SK-N-SH (cell line): ENCODE measurements at places on chromosomes 12 and 14.

DNA sequence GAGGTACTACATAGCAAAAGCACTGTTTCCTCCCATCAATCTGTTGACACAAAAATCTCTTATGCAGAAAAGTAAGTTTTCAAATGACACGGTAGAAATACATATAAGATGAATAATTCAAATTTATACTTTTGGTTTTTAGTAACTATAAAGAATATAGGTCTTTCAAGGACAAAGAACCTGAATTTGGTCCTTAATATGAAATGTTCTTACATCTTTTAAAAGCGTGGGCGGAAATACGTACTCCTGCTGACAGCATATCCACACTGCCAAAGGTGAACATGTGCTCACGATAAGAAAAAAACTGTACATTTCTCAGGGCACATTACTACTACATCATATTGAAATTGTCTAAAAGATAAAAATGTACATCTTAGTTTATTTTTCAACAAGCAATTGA is 127.6 kb downstream of the FOXN3 start:
- no peak for DNase-seq

DNA sequence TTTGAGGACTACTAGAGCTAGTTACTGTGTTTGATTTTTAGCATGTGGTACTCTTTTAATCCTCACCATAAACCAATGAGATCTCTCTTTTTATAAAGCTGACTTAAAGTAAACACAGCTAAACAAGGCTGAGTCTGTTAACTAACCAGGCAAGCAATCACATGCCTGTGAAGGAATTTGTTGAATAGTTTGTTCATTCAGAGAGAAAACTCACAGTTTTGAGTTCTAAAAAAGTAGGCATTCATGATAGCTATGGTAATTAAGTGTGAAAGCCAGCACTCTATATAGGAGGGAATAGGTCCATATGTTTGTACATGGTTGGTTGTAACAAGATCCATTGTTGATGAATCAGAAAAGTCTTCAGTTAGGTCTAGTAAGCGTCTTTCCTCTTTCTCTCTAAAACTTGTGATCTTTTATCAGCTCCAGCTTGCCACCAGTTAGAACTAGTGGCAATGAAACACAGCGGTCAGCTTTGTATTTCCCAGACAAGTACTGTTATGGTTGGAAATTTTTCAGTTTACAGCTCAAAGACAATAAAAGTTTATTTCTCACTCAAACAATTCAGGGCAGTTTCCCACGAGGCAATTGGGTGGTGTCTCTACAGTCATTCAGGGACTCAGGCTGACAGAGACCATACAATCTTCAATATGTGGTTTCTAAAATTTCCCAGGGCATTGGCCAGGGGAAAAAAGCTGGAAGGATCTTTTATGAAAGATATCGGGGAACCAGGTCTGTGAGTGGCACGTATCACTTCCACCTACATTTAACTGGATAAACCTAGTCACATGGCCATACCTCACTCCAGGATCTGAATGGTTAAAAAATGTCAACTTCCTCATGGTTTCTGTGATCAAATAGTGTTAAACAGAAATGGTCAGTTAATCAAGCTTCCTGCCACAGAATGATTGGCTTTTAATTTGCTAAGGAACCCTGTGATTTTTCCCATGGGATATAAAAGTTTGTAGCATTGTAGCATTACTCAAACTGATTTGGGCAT is 203.1 kb downstream of the KIF21A start:
- no peak for DNase-seq

- DNase-seq = no peak
Observed at GRCh38 chr14:79947440-79948054, 263.8 kb downstream of the DIO2 start.

GRCh38 chr14:90788031-90788430 is 28.2 kb downstream of the TTC7B start:
- no peak for DNase-seq

DNA sequence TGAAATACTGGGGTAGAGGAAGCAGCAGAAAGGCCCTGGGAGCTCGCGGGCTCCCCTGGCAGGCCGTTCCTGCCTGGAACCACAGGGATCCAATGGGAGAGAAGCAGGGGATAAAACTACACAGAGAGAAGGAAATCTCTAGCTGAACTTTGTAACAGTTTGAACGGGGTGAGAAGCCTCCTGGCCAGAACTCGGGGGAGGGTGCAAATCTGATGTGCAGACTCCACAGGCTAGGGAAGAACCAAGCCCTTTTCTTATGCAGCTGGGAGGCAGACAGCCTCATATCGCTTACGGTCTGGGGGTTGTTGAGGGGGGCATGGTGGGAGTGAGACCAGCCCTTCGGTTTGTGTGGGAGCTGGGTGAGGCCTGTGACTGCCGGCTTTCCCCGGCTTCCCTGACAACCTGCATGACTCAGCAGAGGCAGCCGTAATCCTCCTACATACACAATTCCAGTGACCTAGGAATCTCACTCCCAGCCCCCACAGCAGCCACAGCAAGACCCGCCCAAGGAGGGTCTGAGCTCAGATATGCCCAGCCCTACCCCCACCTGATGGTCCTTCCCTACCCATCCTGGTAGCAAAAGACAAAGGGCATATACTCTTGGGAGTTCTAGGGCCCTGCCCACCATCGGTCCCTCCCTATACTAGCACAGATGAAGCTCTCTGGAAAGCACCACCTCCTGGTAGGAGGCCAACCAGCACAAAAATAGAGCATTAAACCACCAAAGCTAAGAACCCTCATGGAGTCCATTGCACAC is 143.0 kb downstream of the TMTC1 start:
- DNase-seq = no peak

- DNase-seq = peak; percentile 46
Observed at GRCh38 chr14:64705381-64706118, 1.3 kb downstream of the PLEKHG3 start.

- DNase-seq = no peak
Observed at GRCh38 chr14:53951627-53952303, 4.9 kb downstream of the BMP4 start.

GRCh38 chr12:77572371-77572770 is 258.3 kb upstream of the NAV3 start:
- DNase-seq = no peak

DNA sequence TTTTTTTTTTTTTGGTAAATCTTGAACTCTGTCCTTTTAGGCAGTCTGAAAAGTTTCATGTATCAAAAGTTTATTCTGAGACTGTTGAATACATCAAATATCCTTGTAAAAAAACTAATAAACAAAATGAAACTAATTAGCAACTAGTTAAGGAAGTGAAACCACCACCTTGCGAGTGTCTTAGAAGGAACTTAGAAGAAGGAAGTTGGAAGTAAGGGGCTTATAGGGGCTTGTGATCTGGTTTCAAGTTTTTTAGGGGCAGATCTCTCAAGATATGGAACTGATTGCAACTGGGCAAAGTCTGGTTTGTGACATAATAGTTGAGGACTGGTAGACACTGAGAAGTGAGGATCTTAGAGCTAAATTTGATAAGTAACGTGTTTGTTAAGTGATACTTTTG is 748.8 kb downstream of the C12orf50 start:
- DNase-seq = no peak

DNA sequence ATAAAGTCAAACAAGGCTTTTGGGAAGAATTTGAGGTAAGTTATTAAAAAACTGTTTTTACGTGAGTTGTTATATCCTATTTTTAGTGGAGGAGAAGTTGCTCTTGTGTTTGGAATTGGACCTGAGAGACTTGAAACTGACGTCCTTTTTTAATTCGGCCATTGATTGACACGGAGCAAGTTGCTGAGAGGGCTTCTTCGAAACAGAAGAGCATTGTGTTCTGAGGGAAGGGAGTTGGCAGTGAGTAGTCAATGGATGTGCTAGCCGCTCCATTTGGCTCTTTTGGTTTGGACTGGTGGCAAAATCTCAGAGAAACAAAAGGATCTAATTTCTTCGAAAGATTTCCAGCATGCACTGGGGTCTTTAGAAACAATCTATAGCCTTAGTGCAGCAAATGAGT is 37.3 kb downstream of the PTPN11 start:
- no peak for DNase-seq

DNA sequence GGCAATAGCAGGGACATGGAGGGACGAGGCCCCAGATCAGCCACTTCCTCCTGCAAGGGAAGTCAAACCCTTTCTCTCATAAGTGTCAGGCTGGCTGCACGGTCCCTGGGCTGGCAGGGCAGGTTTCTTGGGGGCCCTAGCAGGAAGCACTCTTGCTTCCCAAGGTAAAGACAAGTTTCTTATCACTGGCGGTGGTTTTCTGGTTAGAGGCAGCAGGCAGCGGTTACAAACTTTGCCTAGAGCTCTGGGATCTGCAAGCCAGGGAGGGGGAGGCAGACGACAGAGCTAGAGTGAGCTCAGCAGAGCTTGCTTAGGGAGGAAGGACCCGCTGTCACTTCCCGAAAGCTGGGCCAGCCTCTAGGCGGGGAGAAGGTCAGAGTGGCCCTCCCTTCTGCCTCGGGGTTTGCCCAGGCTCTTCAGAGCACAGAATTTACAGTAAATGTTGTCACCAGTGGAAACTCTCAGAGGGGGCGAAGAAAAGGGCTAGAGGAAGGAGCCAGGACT is 20.4 kb downstream of the BATF start:
- no peak for DNase-seq

DNA sequence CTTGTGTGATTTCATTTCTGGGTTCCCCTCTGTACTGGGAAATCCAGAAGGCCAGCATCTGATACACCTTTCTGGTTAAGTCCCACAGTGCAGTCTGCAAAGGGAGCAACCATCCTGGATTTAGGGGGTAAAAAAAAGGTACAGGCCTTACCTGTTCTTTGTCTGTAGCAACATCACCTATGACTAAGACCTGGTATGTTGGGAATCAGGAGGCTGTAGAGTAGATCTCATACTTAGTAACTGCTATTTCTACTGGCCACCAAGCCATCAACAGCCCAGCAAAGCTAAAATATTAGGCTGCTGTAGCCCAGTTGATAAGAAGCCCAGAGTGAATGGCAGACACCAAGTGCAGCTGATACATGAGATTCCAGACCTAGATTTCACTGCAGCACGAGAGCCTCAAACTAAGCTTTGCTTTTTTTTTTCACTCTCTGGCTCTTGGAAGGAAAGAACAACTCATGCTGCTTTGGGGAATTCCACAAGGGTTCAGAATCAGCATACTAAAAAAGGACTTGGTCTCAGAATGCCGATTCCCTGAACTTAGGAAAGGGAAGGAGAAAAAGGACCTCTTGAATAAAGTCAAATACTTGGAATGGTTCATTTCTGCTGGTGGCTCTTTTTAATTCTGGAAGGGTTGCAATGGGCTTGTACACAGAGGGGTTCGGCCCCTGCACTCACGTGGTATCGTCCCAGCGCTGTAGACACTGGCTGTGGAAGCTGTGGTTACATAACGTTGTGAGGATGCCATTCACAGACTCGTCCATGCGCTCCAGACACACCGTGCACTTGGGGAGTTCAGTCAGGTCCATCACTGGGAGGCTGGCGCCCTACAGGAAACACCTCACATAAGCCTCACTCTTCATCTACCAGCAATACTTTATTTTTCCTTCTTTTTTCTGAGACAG is 20.5 kb downstream of the BRAP start:
- no peak for DNase-seq

DNA sequence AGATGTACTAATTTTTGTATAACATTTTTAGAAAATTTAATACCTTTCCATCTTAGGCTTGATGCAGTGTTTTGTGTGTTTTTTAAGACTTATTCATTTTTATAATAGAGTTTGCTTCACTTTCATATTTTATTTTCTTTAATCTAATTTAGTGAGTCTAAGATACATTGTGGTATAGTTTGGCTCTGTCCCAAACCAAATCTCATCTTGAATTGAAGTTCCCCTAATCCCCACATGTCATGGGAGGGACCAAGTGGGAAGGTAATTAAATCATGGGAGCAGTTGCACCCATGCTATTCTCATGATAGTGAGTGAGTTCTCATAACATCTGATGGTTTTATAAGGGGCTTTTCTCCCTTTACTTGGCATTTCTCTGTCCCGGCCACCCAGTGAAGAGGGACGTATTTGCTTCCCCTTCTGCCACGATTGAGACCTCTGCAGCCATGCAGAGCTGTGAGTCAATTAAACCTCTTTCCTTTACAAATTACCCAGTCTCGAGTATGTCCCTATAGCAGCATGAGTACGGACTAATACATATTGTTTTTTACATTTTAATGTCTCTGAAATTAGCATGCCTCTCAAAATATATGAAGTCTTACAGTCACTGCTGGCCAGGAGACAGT is 34.9 kb downstream of the GABARAPL1 start:
- no peak for DNase-seq

DNA sequence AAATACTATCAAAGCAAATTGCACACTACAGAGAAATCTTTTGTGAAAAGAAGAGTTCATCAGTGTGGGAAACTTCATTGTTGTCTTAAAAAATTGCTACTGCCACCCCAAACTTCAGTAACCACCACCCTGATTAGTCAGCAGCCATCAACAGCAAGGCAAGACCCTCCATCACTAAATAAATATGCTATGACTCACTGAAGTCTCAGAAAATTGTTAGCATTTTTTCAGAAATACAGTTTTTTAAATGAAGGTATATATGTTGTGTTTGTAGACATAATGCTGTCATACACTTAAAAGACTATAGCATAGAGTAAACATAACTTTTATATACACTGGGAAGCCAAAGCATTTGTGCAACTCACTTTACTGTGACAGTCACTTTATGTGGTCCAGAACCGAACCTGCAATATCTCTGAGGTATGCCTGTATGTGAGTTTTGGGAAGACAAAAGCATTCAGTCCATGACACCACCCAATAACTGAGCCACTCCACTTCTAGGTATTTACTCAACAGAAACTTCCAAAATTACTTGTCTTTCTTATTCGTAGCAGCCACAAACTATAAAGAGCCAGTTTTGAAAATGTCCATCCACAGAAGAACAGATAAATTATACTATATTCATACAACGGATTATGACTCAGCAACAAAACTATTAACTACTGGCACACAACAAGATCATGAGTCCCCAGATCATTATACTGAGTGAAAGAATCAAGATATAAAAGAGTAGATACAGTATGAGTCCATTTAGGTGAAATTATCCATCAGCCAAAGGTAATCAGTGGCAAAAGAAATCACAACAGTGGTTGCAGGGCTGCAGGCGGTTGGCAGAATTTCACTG is 649.6 kb downstream of the BCL11B start:
- DNase-seq = no peak

DNA sequence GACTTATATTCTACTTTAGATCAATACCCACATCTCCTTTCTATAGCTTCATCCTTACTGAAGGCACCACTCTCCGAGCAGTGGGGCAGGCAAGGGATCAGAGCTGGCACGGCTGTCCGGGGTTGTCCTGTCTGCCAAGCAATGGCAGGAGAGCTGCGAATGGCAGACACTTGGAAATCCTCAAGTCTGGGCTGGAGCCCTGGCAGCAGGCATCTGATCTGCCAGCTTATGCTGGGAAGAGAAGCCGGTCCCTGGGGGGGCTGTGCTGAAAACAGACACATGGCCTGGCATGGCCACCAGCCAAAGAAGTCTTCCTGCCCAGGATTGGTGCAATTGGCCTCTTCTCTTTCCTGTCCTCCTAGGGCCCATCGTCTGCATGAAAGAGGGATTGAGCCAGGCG is 280.2 kb upstream of the PWP1 start:
- peak; percentile 60 for DNase-seq

- no peak for DNase-seq
Observed at GRCh38 chr14:67734675-67735074, 33.0 kb downstream of the RDH12 start.

DNA sequence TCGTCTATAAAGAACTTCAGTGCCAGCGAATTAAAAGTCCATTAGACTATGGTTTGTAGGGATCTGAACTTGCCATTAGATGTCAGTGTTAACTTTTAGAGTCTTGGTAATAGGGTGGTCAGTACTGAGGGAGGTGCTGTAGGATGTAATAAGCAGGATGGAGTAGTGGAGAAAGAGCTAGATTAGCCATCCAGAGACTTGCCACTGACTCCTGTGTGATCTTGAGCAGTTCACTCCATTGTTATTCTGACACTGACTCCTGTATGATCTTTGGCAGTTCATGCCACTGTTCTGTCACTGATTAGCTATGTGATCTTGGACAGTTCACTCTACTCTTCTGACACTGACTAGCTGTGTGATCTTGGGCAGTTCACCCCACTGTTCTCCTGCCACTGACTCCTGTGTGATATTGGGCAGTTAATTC is 133.6 kb downstream of the TTLL5 start:
- DNase-seq = peak; percentile 7
